Fibroblast of gingiva (primary cell): ENCODE measurements at places on chromosomes 1 and 21.

DNA sequence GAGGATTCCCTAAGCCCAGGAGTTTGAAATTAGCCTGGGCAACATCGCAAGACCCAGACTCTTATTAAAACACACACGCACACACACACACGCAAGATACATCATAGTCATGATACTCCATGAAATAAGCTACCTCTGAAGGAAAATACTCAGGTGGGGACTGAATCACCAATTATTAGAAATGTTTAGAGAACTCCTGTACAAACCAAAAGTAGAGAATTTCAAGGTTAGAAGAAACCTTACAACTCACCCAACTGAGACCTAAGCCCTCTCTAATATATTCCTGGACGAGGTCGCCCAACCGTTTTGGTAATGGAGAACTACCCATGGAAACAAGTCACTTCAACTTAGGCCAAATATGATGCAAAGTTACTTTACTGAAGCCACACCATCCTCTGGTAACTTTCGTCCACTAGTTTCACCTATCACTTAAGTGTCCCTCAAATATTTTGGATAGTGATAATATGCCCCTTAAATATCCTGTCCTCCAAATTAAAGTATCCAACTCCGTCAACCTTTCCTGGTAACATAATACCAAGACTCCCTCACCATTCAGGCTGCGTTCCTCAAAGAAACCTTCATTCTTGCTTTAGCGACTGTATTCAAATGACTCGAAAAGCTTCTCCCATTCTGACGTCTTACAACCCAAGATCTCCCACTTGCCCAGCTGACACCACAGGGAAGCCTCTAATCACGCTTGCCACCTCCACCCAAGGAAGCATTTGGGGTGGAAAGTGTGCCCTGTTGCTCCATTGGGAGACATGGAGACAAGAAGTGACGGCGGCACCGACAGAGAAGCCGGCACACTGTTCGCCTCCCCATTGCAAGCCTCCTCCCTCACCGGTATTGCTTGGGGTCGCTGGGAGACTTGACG lies 856 bp downstream of the NRDC start:
- DNase-seq, result peak; percentile 38

DNA sequence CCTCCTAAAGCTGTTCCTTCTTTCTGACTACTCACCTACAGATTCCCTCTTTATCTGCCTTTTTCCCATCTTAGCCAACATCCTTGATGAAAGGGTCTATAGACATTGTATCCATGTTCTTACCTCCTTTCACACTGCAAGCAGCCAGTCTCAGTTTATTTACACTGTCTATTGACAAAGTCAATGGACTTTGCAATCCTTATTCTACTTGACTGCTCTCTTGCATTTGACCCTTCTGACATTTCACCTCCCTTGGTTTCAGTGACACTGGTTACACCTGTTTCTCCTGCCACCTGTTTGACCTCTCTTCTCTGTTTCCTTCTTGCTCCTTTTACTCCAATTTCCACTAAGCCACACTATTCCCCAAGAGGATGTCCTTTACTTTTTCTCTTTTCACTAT lies 224.0 kb upstream of the SNX7 start:
- no peak for DNase-seq

- no peak for DNase-seq
Measured at GRCh38 chr1:9843576-9843945, 19.8 kb upstream of the CLSTN1 start.

- DNase-seq, result peak; percentile 67
Measured at GRCh38 chr1:6519491-6519934, 28.0 kb upstream of the PLEKHG5 start.

DNA sequence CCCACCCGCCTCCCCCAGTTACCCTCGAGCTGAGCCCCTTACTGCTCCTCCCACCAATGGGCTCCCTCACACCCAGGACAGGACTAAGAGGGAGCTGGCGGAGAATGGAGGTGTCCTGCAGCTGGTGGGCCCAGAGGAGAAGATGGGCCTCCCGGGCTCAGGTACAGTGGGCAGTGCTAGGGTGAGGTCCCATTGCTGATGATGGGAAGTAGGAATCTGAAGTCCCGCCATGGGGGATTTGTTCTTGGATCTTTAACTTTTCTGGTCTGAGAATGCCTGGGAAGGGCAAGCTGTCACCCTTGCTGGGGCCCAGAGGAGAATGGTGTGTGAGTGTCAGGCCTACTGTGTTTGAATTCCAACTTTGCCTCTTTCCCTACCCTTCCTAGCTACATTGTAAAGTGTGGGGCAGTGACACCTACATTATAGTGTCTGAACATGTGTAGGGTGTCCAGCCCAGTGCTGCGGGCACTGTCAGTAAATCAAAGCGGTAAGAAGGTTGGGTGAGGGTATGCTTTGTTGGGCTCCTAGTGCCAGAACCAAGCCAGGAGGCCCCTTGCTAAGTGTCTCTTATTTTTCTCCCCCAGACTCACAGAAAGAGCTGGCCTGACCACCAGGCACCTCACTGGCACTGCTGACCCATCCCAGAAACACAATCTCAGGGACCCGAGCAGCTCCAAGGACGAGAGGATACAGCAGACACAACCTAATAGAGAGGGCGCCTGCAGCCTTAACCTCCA lies 44.7 kb downstream of the YARS1 start:
- DNase-seq, result no peak

DNA sequence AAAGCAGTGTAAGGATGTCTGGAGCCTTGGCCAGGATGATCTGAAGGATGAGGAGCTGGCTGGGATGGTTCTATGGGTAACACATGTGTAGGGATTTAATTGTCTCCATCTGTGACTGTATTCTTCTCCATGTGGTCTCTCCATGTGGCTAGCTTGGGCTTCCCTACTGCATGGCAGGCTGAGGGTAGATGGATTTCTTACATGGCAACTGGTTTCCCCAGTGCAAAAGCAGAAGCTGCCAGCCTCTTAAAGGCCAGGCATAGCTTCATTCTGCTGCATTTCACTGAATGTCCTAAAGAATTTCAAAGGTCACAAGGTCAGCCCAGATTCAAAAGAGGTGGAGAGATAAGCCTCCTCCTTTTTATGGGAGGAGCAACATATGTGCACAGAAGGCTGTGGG lies 61.7 kb downstream of the XCL2 start:
- DNase-seq, result no peak

- no peak for DNase-seq
Measured at GRCh38 chr1:19645411-19646251, 1.5 kb downstream of the NBL1 start.

- no peak for DNase-seq
Measured at GRCh38 chr1:195105773-195106172, 1502.5 kb downstream of the KCNT2 start.

DNA sequence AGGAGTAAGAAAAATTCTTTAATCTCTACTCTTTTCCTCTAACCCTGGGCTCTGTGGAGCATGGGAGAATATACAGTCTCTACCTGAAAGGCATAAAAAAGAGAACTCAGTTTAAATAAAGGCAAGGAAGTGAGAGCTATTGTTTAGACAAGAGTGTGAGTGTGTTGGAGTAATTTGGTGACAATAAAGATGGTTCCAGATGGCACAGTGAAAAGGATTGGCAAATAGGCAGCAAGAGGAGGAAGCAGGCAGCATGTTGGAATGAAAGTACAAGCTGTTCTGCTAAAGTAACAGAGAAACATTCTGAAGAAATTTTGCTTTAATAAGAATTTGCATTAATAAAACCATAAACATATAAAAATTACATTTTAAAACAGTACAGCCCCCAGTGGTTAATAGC lies 163.4 kb downstream of the DNM3 start:
- peak; percentile 6 for DNase-seq

DNA sequence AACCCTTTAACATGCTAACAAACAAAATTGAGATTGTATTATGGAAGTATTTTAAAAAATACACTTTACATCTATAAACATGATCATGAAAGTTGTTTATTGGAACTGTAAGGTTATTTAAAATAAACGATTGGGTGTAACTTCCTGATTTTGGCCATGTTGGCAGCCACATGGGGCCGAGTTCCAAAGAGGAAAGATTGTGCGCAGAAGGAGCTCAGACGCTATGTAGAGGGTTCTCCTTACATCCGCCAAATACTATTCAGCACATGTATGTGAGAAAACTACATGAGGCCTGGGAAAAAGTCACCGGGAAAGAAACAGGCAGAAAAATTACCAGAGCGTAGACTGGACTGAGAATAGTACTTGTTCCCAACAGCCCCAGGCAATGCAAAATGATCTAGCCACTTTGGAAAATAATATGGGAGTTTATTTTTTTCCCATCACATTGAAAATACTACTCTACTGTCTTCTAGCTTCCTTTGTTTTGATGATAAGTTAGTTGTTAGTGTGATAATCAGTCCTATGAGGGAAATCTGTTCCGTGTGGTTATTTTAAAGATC lies 35.7 kb upstream of the B3GALT2 start:
- DNase-seq, result no peak

DNA sequence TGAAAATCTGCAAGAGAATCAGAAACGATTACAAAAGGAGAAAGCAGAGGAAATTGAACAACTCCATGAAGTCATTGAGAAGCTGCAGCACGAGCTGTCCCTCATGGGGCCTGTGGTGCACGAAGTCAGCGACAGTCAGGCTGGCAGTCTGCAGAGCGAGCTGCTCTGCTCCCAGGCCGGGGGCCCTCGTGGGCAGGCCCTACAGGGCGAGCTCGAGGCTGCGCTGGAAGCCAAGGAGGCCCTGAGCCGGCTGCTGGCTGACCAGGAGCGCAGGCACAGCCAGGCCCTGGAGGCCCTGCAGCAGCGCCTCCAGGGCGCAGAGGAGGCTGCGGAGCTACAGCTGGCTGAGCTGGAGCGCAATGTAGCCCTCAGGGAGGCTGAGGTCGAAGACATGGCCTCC lies 47.5 kb upstream of the DIP2A start:
- no peak for DNase-seq

- DNase-seq, result peak; percentile 11
Measured at GRCh38 chr21:14403681-14404318, 20.9 kb upstream of the HSPA13 start.

GRCh38 chr1:100569888-100570287 lies 31.9 kb downstream of the GPR88 start:
- DNase-seq, result no peak

- no peak for DNase-seq
Measured at GRCh38 chr1:206708058-206708457, 23.4 kb downstream of the MAPKAPK2 start.

GRCh38 chr1:21857840-21858670 lies 46.0 kb downstream of the LDLRAD2 start:
- peak; percentile 10 for DNase-seq

DNA sequence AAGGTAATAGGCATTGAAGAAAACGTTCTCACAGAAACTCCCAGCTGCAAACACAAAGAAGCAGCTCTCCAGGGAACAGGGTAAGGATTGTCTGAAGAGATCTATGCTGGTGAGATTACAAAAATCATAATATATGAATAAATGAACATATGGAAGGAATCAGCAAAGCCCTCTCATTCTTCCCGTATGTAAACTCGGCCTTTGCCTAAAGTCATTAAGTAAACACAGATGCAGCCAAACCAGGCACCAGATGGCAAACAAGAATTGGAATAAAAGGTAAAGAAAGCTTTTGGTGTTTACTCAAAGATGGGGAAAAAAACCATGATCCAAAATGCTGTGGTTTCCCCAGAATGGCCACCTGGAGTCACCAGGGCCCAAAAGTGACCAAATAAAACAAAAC lies 76.6 kb upstream of the HOOK1 start:
- DNase-seq, result peak; percentile 92

DNA sequence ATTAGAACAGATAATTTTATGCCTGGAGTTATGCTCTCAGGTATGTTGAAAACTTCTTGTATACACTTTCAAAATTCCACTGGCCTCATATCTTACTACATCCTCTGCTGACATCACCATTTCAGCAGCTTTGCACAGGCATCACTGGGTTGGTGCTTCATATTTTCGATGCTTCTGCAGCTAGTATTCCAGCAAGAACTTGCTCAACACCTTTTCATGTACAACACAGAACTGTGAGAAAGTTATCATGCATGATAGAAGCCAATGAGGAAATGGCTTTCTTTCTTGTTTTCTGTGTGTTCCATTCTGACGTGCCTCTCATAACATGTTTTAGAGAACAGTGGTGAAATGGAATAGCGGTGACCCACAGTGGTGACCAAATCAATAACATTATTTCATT lies 5.1 kb upstream of the GBP5 start:
- DNase-seq, result no peak

- no peak for DNase-seq
Measured at GRCh38 chr1:183417772-183418491, at the start of gene NMNAT2. Gene NMNAT2 (minus strand): TSS chr1:183418380. CDS start chr1:183418267, 113 bp downstream.

GRCh38 chr1:72051538-72051937 lies 230.8 kb downstream of the NEGR1 start:
- DNase-seq, result no peak
